Prostate gland (tissue), 2 donors: ENCODE measurements at places on chromosomes 5 and 9.

DNA sequence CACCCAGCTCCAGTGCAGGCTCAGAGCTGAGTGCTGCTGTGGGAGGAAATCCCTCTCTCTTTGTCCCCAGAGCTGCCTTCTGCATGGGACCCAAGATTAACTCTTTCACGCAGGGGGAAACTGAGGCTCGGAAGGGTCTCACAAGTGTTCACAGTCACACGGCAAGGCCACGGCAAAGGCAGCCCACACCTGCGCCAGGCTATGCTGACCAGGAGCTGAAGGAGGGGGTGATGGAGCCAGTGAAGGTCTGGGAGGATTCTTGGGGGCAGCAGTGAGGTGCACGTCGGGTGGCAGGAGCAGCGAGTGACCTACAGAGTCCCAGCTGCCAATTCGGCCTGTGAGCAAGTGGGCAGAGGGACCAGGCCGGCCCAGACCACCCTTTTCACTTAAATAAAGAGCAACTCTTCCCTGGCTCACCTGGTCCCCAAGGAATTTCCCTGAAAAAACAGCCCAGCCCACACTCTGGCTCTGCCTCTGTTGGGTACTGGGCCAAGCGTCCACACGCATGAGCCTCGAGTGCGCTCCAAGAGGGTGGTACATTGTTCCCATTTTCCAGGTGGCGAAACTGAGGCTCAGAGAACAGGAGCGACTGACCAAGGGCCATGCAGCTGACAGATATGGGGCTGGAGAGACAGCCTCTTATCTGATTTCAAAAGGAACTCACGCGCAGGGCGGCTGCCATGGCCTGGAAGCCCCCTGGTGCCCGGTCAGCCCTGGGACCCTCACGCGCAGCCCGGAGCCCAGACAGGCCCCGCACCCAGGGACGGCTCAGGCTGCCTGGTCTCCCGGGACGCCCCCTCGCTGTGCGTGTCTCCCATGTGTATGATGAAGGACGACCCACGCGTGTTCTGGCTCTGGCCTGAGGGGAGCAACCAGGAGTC lies 28.2 kb downstream of the SARDH start:
- no peak for DNase-seq

GRCh38 chr9:115369322-115369957 lies 251.5 kb upstream of the TNC start:
- DNase-seq = peak; percentile 6

GRCh38 chr5:42745426-42745825 lies 11.2 kb upstream of the CCDC152 start:
- DNase-seq = no peak

GRCh38 chr5:14182761-14183160 lies 39.6 kb downstream of the TRIO start:
- DNase-seq = no peak

DNA sequence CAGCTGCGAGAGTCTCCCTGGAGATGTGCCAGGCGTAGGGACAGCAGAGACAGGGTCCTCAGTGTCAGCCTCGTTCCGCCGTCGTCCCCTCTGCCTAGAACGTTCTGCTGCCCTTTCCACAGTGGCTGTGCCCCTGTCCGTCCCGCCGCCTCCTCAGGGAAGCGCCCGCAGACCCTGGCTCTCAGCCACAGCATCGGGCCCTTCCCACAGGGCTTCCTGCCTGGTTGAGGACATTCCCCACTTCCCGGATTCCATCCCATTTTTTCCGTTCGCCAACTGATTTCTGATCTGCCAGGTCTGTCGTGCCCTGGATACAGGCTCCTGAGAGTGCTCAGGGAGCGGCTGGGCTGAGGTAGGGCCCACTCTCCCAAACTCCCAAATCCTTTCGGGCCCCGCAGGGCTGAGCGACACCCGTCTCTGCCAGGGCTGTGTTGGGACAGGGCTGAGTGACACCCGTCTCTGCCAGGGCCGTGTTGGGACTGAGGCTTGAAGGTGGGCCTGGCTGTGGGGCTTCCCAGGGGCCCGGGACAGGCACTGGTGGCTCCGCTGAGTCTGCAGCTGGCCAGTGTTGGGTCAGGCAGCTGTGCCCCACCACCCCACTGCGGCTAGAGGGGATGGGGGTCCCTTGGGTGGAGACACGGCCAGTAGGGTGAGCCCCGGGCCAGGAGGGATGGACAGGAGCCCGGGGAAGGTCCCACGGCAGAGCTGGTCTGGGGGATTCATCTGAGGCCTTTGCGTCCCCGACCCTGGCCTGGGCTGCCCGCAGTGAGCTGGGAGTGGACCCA lies 15.9 kb downstream of the DNLZ start:
- DNase-seq = no peak

- no peak for DNase-seq
Measured at GRCh38 chr9:99921875-99922710, 15.6 kb downstream of the STX17 start.

- DNase-seq = no peak
Measured at GRCh38 chr5:160492565-160492964, 70.9 kb downstream of the PTTG1 start.

GRCh38 chr5:129474544-129474943 lies 14.4 kb downstream of the ADAMTS19 start:
- DNase-seq = no peak

DNA sequence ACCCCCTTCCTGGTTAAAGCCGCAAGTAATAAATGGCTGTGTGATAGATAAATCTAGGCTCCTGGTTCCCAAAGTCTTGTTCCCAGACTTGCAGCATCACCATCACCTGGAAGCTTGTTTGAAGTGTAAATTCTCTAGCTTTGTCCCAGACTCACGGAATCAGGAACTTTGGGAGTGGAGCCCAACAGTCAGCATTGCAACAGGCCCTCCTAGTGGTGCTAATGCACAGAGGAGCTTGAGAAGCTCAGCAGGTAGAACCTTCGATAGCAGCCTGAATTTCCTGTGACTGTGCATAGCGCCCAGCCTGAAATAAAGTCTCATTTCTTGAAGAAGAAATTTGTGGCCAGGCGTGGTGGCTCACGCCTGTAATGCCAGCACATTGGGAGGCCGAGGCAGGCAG lies 30.3 kb upstream of the MELK start:
- DNase-seq = no peak

GRCh38 chr5:43140286-43140685 lies 19.6 kb downstream of the ZNF131 start:
- DNase-seq = no peak

DNA sequence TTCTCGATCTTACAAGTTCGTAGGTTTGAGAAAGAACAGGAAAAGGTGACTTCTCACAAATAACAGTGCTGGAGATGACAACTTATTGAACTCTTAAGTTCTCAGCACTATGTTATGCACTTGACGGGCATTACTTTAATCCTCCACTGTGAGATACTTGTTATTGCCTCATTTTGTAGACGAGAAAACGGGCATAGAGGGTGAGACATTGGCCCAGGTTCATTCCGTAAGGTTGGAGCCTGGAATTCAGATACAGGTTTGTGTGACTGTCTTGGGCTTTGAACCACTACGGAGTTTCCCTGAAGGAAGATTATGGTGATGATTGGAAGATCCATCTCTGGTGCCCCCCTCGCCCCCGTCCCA lies 657 bp downstream of the MAT2B start:
- DNase-seq = no peak

DNA sequence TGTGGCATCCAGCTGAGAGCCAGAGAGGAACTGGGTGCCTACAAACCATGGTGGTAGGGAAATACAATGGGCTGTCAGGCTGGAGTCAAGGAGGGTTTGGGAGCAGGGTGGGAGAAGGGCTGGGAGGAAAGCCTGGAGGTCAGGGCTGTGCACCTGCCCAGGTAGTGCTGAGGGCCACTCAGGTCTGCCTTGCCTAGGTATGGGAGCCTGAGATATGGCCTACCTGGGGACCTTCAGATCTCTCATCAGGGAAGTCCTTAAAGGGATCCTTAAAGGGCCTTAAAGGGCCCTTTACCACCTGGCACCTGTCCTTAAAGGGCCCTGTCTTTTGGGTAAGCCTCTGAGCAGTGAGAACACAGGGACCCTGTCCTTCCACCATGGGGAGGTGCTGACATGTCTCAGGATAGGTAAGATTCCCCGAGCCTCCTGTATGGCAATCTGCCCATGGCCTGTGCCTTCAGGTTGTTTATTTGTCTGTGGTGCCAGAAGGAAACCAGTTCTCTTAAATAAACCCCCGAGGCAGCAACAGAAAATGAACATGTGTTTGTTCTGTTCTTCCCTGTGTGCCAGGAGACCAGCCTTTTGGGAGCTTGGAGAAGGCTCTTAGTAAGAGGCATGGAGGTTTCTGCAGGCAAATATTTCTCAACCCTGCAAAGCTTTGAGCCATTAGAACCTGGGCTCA lies 23.3 kb downstream of the SLC25A48 start:
- peak; percentile 81 for DNase-seq

GRCh38 chr9:117303643-117304230 lies 111.1 kb downstream of the ASTN2 start:
- DNase-seq = no peak

DNA sequence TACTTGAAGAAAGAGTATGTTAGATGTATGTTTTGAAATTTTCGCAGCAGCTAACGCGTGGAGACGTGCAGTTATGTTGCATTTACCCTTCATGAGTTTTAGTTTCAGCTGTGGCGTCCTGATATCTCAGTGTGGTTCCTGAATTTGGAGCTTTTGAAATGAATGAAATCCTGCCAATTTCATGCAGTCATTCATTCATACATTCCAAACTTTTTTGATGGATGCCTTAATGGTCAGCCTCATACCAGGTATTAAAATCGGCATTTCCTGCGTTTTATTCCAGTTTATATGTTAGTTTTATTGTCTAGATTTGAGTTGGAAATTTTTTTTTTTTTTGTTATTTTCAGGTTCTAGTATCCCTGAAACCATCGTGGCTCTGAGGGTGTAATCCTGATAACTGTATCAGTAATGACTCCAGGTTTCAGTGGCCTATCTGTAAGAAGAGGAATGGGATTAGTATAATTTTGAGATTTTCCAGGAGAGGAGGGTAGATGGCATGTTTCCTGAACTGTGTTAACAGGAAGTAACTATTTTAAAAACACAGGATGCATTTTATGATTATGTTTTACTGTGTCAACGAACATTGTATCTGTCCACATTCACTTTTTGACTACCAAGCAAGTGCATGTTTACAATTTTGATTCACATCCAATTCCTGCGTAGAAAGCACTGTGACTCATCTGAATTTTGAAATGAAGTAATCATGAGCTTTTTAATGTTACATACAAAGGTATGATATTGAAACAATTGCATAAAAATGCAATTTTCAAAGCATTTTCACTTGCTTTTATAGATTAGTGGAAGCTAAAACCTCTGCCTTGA lies 1.0 kb downstream of the FOCAD start:
- peak; percentile 23 for DNase-seq

DNA sequence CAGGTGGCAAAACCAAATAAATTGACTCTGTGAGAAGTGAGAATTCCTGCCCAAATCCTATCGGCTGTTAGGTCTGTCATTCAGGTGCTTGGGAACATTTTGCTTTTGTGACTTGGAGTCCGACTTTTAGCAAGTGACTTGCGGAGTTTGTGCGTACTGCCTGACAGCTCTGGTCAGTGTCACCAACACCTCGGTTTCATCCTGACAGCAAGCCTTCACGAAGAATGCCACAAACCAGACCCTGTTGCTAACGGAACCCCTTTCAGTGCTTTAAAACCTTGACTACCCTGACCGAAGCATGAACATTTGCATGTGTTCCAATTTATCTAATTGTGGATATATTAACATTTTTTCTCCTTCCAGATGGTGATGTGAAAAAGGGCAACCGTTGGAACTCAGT lies 26.5 kb downstream of the LIX1 start:
- no peak for DNase-seq

DNA sequence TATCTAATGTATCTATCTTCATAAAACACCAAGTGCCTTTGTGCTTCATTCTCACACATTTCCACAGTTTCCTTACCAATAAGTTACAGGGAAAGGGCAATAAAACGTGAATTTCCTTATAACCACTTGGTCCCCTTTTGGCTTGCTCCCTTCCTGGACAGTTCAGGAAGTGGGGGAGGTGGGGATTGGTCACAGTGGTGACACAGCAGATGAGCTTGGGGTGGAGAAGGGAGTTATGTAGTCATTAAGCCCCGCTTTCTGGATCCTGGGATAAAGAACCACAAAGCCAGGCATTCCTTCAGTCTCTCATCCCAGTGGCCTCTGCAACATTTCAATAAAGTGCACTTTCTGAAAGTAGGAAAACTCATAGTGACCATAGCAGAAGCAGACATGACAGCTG lies 47.1 kb upstream of the FYB1 start:
- no peak for DNase-seq

DNA sequence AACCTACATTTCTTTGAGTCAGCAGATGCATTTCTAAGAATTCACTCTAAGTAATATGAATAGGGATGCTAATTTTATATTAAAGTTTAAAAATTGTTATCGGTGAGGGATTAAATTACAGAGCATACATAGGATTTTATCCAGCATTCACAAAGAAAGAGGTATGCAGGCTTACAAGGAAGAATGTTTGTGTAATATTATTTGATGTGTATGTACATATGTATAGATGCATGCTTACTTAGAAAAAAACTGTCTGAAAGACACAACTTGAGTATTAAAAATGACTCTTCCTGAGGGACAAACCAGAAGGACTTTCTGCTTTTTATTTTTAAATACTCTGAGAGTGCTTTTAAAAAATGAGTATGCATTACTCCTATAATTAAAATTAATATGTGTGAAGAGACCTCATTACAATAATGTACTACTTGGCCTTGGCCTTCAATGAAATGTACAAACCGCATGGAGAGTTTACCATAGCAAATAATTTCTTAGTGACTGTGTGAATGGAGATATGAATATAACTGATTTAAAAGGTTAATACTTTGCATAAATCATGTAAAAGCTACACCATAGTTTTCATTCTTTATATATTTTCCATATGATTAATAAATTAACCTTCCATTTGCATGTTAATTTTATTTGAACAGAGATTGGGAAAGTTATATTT lies 77.0 kb downstream of the GDA start:
- no peak for DNase-seq

- DNase-seq = no peak
Measured at GRCh38 chr5:159286420-159287035, 23.4 kb downstream of the UBLCP1 start.

DNA sequence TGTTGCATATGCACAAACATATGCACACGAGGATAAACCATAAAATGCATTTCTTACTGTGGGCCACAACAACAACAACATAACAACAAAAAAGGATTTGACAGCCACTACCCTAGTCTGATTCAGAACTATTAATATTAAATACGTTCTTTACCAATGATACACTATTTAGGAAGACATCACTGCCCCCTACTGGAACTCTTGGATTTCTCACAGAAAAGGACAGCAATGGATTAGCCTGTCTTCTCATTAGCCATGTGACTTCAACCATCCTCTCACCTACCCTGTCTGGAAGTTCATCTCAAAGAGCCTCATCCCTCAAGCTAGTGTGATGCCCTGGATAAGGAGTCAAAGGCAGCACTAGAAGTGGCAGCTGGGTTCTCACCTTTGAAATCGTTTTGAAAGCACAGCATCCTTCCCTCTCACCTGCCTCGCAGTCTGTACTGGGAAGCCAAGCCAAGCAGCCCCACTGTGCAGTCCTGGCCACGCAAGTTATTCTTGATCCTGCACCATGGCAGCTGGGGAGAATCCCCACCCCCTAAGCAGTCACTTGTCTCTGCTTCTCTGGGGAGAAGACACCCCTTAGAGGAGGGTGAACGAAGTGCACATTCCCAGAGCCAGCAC lies 64.6 kb downstream of the SH3TC2 start:
- DNase-seq = peak; percentile 77

- DNase-seq = no peak
Measured at GRCh38 chr5:133890776-133891280, 77.6 kb downstream of the C5orf15 start.

GRCh38 chr5:53110156-53110555 lies 599 bp upstream of the MOCS2 start:
- no peak for DNase-seq
